Amygdala (tissue), 56 donors: ENCODE measurements at places on chromosomes 11 and 22.

DNA sequence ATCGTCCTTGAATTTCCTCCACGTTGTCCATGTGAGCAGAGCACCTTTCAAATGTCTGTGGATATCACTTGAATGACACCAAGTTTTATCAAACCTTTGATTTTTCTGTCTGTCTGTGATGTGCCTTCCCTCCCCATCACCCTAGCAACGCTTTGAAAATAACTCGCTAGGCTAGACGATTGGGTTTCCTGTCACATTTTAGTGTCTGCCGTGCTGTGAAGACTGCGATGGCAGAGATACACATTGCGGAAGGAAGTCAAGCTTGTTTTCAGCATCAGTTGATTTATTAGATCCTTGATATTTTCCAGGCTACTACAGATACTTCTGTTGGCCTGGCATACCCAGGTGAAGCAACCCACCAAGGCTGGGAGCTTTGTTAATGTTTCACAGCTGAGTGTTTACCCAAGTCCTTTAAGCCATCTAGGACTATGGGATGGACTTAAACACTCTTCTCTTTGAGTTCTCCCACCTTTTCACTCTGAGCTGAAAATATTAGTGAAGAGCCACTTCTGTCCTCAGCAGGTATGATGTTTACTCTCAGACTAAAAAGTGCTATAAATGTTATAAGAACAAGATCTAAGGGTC lies 93.6 kb upstream of the CD44 start:
- DNase-seq = no peak

DNA sequence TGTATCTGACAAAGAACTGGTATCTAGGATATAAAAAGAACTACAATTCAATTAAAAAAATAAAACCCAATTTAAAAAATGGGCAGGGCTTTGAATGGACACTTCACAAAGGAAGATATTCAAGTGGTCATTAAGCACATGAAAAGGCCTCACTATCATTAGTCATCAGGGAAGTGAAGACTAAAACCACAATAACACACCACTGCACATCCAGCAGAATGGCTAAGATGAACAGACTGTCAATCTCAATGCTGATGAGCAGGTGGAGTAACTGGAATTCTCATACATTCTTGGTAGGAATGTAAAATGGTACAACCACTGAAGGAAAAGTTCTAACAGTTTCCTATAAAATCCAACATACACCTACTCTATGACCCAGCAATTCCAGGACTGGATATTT lies 8.9 kb downstream of the HPS4 start:
- no peak for DNase-seq

GRCh38 chr11:1342946-1343345 lies 33.5 kb upstream of the TOLLIP start:
- no peak for DNase-seq

DNA sequence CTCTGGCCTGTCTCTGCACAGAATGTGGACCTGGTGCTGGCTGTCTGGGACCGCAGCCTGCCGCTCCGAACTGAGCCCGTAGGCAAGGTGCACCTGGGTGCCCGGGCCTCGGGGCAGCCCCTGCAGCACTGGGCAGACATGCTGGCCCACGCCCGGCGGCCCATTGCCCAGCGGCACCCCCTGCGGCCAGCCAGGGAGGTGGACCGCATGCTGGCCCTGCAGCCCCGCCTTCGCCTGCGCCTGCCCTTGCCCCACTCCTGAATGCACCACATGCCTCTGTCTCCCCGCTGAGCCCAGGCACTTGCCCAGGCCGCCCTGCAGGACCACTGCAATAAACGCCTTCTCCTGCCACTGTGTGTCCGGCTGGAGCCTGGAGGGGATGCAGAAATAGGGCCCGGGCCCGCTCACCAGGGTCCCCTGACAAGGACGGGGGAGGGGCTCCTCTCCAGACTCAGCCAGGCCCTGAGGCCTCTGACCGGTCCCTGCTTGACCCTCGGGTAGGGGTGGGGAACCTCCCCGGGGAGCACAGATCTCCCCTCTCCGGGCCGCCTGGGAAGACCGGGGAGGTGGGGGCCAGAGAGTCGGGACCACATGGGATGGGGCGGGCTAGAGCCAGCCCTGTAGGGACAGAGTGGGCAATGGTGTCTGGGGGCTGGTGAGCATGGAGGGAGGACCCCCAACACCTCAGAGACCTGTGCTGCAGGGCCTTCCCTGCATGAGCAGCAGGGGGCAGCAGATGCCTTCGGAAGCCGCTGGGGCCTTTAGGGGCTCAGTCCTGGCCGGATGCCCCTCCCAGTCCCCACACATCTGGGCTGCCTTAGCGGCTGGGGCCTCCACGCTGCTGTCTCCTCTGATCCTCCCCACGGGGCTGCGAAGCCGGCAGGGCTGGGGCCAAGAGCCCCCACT lies 1.4 kb upstream of the TNNI2 start:
- no peak for DNase-seq

GRCh38 chr11:114059278-114059983 lies at the start of gene ZBTB16:
TSS of gene ZBTB16 (plus strand) at chr11:114059711. CDS start at chr11:114063301, 3,590 bp downstream.
- peak; percentile 87 for DNase-seq

DNA sequence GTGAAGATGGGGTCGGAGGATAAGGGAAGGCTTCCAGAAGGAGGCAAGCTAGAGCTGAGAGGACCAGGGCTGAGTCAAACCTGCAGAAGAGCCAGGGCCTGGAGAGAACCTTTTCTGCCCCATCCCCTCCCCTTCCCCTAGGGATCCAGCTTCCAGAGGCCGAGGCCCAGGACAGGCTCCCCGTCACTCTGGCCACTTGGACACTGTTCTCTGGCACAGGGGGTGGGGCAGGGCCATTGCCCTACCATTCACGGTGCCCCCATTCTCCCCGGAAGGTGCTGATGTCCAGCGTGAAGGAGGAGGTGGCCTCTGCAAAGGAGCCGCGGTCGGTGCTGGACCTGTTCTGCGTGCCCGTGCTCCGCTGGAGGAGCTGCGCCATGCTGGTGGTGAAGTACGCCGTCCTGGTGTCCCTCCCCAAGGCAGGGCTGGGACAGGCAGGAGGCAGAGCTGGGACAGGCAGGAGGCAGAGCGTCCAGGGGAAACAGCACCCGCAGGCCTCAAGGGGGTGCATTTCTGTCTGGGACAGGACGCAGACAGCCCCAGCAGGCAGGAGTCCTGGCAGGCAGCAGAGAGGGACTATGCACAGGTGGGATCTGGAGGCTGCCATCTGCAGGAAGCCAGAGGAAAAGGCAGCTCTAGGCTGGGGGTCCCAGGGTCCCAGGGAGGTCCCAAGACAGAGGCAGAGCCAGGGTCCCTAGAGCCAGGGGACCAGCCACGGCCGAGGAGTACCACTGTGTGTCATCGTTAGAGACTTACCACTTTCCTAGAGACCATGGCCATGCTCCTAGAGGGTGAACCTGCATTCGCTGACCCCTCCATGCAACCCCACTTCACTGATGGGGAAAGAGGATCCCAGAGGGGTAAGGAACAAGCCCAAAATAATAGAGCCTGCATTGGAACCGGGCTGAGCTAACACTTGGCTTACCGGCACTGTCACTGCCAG lies 25.8 kb upstream of the SLC22A12 start:
- no peak for DNase-seq

DNA sequence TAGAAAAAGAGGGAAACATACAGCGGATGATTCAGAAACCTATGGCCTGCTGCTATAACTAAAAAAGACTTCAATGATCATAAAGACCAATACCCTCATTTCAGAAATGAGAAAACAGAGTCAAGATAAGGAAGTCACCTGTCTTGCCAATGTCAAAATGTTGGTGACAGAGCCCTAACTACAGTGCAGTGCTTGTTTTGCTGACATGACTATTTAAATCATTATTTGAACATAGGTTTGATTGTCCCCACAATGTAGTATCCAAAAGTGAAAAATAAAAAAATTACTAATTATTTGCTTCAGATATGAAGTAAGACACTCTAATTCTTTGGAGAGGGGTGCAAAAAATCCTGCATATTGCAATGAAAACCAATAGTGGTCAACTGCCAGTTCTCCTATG lies 115.7 kb downstream of the SOX6 start:
- DNase-seq = no peak

DNA sequence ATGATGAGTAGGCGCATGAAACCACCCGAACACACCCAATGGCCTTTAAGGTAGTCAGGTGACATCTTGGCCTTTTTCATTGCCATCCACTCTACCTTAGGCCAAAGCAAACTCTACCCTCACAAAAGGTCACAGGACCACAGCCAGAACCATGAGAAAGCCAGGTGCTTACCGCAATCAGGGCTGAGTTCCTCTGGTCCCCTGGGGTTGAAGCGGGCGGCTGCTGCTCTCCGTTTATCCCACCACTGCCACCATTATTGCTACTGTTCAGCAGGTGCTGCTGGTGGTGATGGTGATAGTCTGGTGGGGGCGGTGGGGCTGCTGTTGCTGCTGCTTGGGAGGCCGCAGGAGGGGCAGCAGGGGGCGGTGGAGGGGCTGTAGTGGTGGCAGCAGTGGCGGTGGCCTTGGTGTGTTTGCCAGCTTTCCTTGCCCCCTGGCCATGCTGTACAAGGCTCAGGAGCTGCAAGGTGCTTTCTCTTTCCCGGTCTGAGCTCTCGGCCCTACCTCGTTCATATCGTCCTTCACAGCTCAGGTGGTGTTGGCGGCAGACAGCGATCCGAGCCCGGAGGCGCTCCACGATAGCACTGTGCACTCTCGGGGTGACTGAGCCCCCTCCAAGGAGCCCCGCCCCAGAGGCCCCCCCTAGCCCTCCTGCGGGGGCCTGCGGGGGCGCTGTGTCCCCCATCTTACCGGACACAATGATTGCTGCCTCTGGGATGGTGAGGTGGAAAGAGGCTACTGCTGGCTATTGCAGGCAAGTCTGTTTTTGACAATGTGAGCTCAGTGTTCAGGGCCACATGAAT lies 1.6 kb downstream of the MAML2 start:
- DNase-seq = no peak

GRCh38 chr11:76808171-76808570 lies 25.0 kb downstream of the TSKU start:
- no peak for DNase-seq

DNA sequence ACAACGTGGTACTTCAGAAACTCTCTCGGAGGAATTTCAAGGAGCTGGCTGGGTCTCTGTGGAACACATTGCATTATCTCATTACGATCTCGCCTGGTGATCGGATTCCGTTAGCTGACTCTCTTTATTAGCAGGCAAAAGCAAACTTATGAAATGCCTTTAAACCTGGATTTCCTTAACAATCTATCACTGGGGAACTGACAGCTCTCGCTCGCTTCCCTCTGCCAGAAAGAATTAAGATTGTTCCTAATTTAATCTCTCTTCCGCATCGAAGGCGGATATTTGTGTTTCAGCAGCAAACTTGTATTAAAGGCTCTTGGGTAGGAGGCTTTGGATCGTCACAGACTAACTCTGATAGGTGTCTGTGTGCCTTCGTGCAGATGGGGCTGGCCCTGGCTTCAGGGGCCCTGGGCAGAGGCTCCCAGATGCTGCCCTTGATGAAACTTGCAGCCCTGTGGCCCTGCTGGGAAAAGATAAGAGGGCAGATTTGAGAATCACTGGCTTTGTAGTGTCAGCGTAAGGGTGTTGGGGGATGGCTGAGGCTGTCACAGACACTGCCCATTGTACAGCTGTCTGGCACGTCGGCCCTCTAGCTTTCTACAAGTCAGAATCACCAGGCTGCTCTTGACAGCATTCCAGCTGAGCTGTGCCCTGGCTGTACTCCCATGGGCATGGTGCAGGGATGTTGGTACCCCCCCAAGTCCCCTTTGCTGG lies 162.2 kb upstream of the NECTIN1 start:
- peak; percentile 62 for DNase-seq

DNA sequence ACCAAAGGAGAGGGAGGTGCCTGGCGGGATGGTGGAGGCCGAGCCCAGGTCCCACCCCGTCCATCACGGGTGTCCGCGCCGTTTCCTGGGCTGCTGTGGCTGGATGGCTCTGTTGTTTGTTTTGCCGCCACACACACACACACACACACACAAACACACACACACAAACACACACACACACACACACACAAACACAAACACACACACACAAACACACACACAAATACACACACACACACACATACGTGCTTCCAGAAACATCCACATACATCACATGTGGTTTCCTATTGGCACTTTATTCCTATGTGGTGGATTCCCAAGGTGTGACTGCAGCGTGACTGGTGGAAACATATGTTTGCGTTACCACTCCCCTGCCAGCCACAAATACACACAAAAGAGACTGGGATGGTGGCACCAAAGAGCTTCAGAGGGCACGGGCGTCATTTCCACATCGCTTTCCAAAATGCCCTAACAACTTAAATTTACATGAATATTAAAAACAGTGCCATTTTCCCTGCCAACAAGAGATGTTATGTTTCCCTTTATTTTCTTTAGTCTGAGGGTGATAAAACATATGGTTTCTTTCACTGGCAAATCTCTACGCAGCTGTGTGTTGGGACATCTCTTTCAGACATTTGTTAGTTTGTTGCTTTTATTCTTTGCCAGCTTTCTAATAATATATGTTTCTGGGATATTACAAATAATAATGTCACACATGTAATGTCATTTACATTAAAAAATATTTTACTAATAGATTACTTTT lies 356.8 kb downstream of the BRD1 start:
- no peak for DNase-seq

DNA sequence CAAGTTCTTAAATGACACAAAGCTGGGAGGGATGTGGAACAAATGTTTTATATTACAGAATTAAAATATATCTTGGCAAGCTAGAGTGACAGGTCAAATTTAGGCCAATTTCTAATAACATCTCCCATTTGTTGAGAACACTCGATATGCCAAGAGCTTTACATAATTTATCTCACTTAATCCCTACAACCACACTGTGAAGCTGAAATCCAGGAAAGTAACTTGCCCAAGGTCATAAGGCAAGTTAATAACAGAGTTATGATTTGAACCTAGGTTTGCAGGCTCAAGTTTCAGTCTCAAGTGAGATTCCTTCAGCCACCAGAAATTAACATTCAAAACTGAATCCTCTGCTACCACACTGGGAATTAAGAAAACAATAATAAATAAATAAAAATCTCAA lies 38.3 kb downstream of the RAB30 start:
- no peak for DNase-seq

GRCh38 chr11:65572356-65573051 lies at the start of gene FAM89B:
TSS of gene FAM89B (plus strand) at chr11:65572538. CDS start at chr11:65572670, 132 bp downstream.
- DNase-seq = peak; percentile 75

- DNase-seq = no peak
Measured at GRCh38 chr11:93547773-93548172, 4.6 kb upstream of the SMCO4 start.

GRCh38 chr22:17366830-17367229 lies 2.4 kb upstream of the CECR2 start:
- peak; percentile 9 for DNase-seq

- DNase-seq = no peak
Measured at GRCh38 chr11:110392056-110392455, 37.7 kb upstream of the FDX1 start.

GRCh38 chr11:65770951-65771567 lies 9.7 kb downstream of the AP5B1 start:
- DNase-seq = no peak

GRCh38 chr22:38248280-38248679 lies 24.5 kb downstream of the TMEM184B start:
- DNase-seq = no peak

GRCh38 chr22:20650294-20651207 lies 123.4 kb upstream of the SERPIND1 start:
- no peak for DNase-seq
